Aorta (tissue), 5 donors: ENCODE measurements at places on chromosomes 12 and 14. TPM values are rescaled to one million over a fixed set of nuclear protein-coding genes. Genes with fewer than 3 reads are reported as not detected.

DNA sequence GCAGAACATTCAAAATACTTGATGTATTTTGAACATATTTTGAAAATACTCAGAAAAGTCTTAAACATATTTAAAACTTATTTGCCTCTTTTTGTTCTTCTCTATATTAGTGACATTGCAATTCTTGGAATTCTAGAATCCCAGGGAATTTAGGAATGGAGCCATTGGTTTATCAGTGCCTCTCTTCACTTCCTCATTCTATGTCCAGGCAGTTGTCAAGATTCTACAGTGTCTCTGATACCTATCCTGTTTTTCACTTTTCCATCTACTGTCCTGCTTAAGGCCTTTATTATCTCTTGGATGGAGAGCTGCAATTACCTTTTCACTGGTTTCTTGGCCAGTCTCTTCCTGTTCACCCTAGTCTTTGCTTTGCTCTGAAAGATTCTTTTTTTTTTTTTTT lies 144.6 kb downstream of the TTLL5 start:
- no peaks in the 10 kb centered on the region for H3K27me3 ChIP-seq
- no peak overlapping the region for H3K27ac ChIP-seq
- H3K4me1 ChIP-seq, result peaks cover 5% of the 10 kb centered on the region
- H3K4me3 ChIP-seq, result no peak overlapping the region
- no peaks in the 10 kb centered on the region for H3K36me3 ChIP-seq

- no peak for DNase-seq
- no peak overlapping the region for H3K4me3 ChIP-seq
- H3K36me3 ChIP-seq, result peaks cover 17% of the 10 kb centered on the region
- no peaks in the 10 kb centered on the region for H3K27me3 ChIP-seq
- H3K4me1 ChIP-seq, result peaks cover 2% of the 10 kb centered on the region
- H3K27ac ChIP-seq, result no peak overlapping the region
These were observed 52.4 kb downstream of the DICER1 start for GRCh38 chr14:95104911-95105310.

GRCh38 chr12:1435456-1435855 lies 158.9 kb downstream of the FBXL14 start:
- no peaks in the 10 kb centered on the region for H3K27me3 ChIP-seq
- H3K4me1 ChIP-seq, result peaks cover 13% of the 10 kb centered on the region
- H3K36me3 ChIP-seq, result no peaks in the 10 kb centered on the region
- no peak overlapping the region for H3K4me3 ChIP-seq
- DNase-seq, result no peak

DNA sequence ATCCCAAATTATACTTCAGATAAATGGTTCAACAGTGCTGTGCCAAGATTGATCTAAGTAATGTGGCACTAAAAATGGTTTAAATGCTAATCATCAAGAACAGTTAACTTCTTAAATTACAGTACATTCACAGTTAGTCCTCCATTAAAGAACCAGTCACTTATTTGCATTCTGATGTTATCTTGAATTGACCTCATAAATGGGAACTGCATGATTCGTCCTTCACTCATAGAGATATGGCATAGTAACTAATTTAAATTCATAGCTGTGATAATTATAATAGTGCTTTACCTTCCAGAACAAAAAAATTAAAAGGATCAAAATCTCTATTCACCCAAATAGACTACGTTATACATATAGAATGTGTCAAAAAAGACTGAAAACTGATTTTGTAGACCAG lies 61.1 kb downstream of the COCH start:
- no peak overlapping the region for H3K4me3 ChIP-seq
- H3K27ac ChIP-seq, result no peak overlapping the region
- H3K4me1 ChIP-seq, result peaks cover 1% of the 10 kb centered on the region
- H3K27me3 ChIP-seq, result no peaks in the 10 kb centered on the region
- DNase-seq, result no peak

DNA sequence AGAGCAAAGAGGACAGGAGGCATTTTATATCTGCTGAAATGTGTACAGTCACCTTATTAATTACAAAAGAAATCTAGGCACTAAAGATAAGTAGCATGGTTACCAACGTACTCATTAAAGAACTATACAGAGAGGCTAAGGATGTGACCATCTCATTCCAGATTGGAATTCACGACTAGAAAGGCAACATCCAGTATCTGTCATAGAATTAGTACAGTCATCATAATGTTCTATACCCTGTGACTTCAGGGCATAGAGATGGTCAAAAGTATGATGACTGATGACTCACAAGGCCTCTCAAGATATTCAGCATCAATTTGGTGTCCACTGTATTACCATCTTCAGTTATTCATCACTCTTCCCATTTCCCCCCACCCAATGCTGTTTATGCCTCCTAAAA lies 144.0 kb upstream of the PLEKHG7 start:
- peaks cover 13% of the 10 kb centered on the region for H3K4me1 ChIP-seq
- no peaks in the 10 kb centered on the region for H3K36me3 ChIP-seq
- H3K27me3 ChIP-seq, result no peaks in the 10 kb centered on the region
- H3K27ac ChIP-seq, result no peak overlapping the region
- no peak for DNase-seq

- H3K36me3 ChIP-seq, result no peaks in the 10 kb centered on the region
- H3K4me1 ChIP-seq, result no peaks in the 10 kb centered on the region
- H3K27me3 ChIP-seq, result no peaks in the 10 kb centered on the region
- H3K27ac ChIP-seq, result no peak overlapping the region
These were observed 588 bp downstream of the PIK3C2G start for GRCh38 chr12:18261906-18262305.

DNA sequence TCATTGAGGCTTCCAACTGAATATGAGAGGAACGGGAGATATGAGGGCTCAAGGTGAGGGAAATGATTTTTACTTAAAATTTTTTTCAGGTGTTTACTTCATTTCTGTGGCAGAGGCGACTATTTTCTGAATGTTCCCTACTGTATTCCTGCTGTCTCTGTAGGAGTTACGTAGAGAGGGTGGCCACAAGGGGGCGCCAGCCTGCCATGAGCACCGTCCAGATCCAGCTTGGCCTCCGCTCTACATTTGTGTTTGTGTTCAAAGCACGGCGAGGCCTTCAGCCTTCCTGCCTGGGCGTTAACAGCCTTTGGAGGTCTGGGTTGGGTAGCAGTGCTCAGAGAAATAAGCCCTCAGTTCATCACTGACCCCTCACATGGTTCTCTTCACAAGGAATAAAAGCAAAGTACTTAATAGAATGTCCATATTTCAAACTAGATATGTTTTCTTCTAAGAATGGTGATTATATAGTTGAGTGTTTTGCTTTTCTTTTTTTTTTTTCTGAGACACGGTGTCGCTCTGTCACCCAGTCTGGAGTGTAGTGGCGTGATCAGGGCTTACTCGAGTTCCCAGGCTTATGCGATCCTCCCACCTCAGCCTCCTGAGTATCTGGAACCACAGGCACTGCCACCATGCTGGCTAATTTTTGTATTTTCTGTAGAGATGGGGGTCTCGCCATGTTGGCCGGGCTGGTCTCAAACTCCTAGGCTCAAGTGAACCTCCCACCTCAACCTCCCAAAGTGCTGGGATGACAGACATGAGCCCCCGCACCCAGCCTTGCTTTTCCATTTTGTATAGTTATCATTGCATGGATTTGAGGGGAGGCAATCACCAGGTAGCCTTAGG lies 22.3 kb downstream of the CKB start:
- H3K4me1 ChIP-seq, result no peaks in the 10 kb centered on the region
- H3K27me3 ChIP-seq, result no peaks in the 10 kb centered on the region
- H3K4me3 ChIP-seq, result no peak overlapping the region
- H3K27ac ChIP-seq, result no peak overlapping the region

DNA sequence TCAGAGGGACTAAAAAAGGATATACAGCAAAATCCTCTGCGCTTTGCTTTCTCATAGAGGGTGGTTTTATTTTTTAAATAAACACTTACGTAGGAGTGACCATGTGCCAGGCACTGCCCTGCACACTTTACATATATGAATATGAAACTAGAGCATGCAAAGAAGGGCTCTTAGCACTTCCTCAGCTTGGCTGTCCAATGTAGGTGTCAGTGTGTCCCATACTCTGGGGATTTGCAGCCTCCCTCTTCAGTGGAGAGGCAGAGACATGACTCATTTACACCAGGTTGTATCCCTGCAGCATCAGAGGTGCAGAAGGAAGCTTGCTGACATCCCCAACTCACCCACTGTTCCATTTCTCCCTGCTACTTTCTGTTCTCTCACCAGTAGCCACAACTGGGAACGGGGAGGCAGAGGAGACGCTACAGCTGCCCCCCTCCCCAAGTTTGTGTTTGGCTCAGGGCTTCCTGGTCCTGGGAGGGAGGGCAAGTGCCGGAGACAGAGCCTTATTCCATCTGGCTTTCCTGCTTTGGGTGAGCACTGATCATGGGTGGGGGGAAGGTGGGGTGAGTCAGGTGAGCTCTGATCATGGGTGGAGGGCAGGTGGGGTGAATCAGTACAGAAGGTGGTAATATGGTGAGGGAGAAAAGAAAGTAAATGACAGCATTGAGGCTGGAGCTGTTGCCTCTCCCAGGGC lies 4.9 kb upstream of the KRT5 start:
- H3K27ac ChIP-seq, result no peak overlapping the region
- no peaks in the 10 kb centered on the region for H3K36me3 ChIP-seq
- DNase-seq, result no peak
- H3K27me3 ChIP-seq, result no peaks in the 10 kb centered on the region
- H3K4me3 ChIP-seq, result no peak overlapping the region

DNA sequence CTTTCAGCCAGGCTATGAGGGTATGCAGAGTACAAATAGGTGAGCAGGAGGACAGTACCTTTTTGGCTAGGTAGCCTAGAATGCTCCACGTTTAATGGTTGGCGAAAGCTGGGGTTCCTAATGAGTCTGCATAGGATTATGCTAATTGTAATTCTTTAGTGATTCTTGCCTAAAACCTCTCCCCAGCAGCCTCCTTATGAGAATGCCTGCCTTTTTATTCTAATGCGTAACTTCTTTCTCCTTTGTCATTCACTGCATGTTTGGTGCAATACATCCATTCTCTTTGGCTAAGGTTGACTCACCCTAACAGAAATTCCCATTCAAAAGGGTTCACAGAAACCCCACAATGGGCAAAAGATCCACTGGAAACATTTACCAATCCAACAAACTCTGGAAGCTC lies 752.2 kb downstream of the FSCB start:
- no peak for DNase-seq
- H3K27me3 ChIP-seq, result no peaks in the 10 kb centered on the region
- H3K36me3 ChIP-seq, result no peaks in the 10 kb centered on the region
- H3K27ac ChIP-seq, result no peak overlapping the region
- H3K4me3 ChIP-seq, result no peak overlapping the region
- H3K4me1 ChIP-seq, result no peaks in the 10 kb centered on the region

- H3K27me3 ChIP-seq, result no peaks in the 10 kb centered on the region
- no peaks in the 10 kb centered on the region for H3K36me3 ChIP-seq
- no peaks in the 10 kb centered on the region for H3K4me1 ChIP-seq
These were observed 9.8 kb downstream of the ARHGEF25 start for GRCh38 chr12:57620936-57621496.

- no peaks in the 10 kb centered on the region for H3K4me1 ChIP-seq
- DNase-seq, result no peak
- peak overlapping the region; percentile 10 for H3K27ac ChIP-seq
These were observed 21.7 kb upstream of the CTDSP2 start for GRCh38 chr12:57868221-57868620.

The AGAP2 gene
- 0.88 TPM for polyA plus RNA-seq

The TTC6 gene
- polyA plus RNA-seq, result not detected

The PIWIL1 gene
- not detected for polyA plus RNA-seq

The CYP27B1 gene
- 0.28 TPM for polyA plus RNA-seq

The INSM2 gene
- not detected for polyA plus RNA-seq
